Activated CD4-positive, alpha-beta T cell treated with anti-CD3 and anti-CD28 coated beads, Interleukin-2, amount 50 U/mL, for 1 hour (primary cell): ENCODE measurements at places on chromosomes 3 and 15.

DNA sequence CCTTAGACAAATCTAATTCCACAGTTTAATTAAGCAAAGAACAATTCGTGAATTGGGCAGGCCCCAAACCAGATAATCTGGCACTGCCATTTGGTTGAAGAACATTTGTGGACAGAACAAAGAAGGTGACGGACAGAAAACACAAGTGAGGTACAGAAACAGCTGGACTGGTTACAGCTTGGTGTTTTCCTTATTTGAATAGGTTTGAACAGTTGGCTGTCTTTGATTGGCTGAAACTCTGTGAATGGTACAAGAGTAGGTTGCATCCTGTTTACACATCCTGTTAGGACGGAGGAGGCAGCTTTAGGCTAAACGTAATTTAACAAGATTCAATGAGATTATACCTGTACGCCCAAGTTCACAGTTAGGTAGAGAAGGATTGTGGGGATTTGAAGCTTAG, 114.4 kb downstream of the LPP start:
- DNase-seq = no peak

GRCh38 chr3:4462369-4463040, 4.6 kb downstream of the SUMF1 start:
- no peak for DNase-seq

- DNase-seq = no peak
These were observed 70.7 kb downstream of the APBA2 start for GRCh38 chr15:28956491-28956890.

- DNase-seq = no peak
These were observed 58.4 kb downstream of the TMEM44 start for GRCh38 chr3:194574639-194575483.

- no peak for DNase-seq
These were observed 7.4 kb downstream of the ALDH1A2 start for GRCh38 chr15:58058073-58058472.

GRCh38 chr15:34019369-34019990, 19.5 kb downstream of the AVEN start:
- no peak for DNase-seq

- no peak for DNase-seq
These were observed 197.2 kb upstream of the RBMS3 start for GRCh38 chr3:29083676-29084075.

GRCh38 chr3:189766416-189766815, 135.2 kb downstream of the TP63 start:
- DNase-seq = no peak

DNA sequence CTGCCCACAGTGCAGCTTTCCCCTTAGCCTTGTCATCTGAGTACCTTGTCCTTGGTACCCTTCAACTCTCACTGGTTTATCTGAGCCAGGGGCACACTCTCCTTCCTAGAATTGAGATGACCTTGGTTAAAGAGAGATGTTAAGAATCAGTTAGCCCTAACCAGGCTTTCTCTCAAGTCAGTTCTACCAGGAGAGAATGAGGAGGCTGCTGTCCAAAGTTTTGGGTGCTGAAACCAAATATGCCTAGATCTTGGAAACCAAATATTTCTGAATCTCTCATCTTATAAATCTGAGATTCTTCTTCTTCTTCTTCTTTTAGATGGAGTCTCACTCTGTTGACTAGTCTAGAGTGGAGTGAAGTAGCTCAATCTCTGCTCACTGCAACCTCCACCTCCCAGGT, 12.0 kb upstream of the CTXND1 start:
- no peak for DNase-seq

GRCh38 chr15:80509800-80510199, 105.6 kb downstream of the ARNT2 start:
- no peak for DNase-seq

DNA sequence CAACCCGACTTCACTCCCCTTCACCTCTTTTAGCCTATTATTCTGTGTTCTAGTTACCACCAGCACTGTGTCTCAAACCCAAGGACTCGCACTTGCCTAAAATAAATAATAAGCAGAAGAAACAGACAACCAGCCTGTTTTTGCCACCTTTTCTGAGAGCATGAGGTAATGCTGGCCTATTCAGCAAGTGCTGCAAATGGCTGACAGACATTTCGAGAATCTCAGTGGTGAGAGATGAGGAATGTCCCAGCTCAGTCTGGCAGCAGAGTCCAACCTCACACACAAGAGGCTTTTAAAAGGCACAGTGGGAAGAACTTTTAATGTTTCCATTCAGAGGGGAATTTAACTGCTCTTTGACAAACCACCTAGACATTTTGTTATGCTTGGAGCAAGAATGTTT, 143.3 kb upstream of the GMNC start:
- no peak for DNase-seq

GRCh38 chr15:79702621-79703020, 194.2 kb downstream of the MTHFS start:
- DNase-seq = no peak

DNA sequence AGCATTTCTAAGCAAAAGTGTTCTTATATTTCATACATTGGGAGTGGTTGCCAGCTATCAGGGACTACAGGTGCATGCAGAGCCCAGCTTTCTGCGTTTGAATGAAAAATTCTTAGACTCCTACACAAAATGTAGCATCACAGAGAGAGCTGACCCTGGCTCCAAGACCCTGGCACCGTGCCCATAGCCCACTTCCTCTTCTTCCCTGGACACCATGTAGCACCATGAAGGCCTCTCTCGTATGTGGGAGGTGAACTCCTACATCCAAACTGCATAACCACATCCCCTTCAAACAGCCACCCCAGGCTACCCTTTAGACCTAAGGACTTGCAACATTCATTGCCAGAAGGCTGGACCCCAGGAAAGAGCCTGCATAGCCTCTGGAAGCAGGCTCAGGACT, 35.8 kb upstream of the ATOSA start:
- no peak for DNase-seq

DNA sequence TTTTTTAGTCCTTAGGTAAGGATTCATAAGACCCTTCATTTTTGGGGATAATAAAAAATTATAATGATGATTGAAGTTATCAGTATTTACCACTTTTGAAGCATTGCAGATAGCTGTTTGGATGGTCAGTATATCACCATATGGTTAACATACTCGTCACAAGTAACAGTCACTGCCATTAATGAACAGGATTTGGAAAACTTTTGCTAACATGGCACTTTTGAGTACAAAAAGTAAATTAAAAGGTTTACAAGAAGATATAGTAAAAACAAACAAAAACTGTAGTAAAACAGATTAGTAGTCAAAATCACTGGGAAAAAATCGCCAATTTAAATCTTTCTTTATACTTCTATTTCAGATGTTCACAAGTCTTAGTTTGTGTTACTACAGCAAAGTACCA, 37.8 kb upstream of the ST3GAL6 start:
- DNase-seq = no peak

- no peak for DNase-seq
These were observed 1041.4 kb downstream of the NTRK3 start for GRCh38 chr15:87215100-87215499.

DNA sequence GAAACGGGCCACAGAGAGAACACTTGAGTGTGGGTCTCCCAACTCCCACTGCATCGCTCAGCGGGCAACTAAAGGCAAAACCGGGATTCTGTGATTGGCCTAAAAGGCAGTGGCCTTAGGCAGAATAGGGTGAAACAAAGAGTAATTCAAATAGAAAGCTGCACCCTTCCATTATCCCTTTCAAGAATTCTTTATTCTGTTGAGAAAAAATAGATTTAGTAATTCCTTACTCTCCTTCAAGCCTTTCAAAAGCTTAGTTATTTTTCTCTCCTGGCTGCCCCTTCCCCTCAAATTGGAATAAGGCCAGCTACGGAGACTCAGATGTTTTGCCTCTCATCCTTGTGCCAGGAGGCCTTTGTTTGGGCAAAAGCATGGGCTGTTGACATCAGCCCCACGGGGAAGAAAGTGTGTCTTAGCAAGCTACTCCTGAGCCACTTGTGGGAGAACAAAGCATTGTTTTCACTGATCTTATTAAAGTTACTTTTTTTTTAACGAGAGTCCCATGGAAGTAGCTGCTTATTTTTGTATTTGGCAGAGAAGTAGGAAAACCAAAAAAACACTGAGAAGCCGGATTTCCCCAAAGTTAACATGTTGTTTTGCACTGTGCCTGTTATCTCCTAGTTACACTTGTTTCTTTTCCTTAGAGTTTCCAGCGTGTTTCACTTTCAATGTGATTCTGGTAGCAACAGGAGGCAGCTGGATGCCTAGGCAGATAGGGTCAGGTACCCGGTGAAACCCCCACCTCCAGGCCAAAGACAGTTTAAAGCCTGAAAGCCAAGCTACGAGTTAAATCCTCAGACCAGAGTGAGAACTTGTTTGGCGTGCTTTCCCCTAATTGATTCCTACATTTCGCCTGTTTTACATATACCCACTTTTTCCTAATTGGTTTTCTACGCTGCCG, 2.2 kb downstream of the ST6GAL1 start:
- DNase-seq = no peak
